ENCODE measurements at places on chromosomes 7 and 10.

DNA sequence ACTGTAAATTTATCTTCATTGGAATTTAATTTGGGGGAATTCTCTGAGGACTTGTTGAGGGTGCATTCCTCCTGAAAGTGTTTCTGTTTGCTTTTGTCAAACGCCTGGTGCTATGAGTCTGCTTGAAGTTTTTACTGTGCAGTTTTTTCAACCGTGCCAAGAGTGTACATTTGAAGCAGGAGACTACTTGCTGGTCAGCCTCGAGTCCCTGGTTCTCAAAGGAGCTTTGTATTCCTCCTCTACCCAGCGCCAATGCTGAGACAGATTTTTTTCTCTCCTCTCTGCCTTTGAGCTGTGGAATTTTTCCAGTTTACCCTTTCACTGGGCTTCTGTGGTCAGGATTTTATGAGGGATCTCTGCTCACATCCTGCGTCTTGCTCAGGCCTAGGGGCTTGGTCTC is 62.1 kb downstream of the NPY start:
- DNase-seq = peak; percentile 86

- DNase-seq = no peak
Measured at GRCh38 chr7:140697447-140698143, 1.1 kb downstream of the NDUFB2 start.

DNA sequence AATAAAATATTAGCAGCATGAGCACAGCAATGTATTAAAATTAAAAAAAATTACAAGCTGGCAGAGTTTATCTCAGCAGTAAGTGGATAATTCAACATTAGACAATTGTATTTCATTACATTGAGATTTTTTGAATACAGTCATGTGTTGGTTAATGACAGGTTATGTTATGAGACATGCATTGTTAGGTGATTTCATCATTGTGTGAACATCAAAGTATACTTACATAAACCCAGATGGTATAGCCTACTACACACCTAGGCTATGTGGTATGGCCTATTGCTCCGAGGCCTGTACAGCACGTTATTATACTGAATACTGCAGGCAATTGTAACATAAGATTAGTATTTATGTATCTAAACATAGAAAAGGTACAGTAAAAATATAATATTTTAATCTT is 29.7 kb downstream of the CCDC6 start:
- no peak for DNase-seq

DNA sequence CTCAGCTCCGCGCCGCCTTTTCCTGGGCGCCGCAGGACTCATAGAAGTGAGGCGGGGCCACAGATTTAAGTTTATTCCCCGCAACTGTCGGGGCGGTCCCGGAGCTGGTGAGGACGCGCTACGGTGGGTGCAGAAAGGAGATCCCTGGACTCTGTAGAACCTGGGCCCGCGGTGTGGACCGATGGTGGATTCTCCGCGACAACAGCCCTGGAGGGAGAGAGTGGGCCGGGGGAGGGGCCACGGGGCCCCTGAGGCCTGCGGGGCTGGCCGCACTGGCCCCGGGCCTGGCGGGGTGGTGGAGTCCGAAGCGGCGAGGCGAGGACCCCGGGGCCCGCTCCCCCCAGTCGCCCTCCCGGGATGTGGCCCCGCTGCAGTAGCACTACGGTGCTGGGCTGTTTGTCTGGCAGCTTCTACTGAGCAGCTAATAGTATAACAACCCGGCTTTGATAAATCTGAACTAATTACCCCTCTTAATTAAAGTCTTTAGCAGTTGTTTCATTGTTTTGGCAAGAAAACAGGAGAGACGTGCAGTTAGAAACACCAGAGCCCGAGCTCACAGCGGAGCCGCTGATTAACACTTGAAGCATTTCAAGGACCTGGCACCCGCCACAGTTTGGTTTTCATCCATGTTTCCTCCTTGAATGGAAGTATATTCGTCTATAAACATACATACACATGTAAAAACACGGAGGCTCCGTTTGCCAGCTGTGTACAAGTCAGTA is 4.2 kb downstream of the FEZF1 start:
- no peak for DNase-seq

GRCh38 chr10:124183617-124184016 is 90.2 kb upstream of the CHST15 start:
- no peak for DNase-seq

- no peak for DNase-seq
Measured at GRCh38 chr10:110534571-110534970, 32.9 kb upstream of the SMC3 start.

GRCh38 chr10:22461891-22462290 is 116.6 kb downstream of the SPAG6 start:
- DNase-seq = no peak

GRCh38 chr7:79403451-79403850 is 50.0 kb downstream of the MAGI2 start:
- no peak for DNase-seq

- DNase-seq = peak; percentile 18
Measured at GRCh38 chr7:121428855-121429489, 32.9 kb upstream of the FAM3C start.

- DNase-seq = peak; percentile 18
Measured at GRCh38 chr7:5351507-5352265, 68.9 kb downstream of the SLC29A4 start.

GRCh38 chr7:116438267-116438666 is 61.3 kb upstream of the CAV2 start:
- DNase-seq = peak; percentile 68

DNA sequence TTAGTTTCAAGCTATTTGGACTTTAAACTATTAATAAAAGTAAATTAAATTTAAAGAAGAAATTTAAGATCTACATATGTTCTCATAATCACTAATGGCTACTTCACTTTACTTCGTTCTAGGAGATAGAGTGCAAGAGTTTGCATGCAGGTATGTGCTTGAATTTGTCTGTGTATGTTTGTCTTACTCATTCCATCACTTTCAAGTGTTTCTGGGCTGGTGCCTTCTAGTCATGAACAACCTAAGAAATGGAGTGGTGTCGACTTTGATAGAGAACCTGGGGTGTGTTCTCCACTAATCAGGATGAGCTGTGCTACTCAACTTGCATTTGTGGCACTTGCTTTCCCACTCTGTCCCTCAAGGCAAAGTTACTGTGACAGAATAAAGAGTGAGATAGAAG is 169.9 kb downstream of the KCND2 start:
- no peak for DNase-seq

- DNase-seq = no peak
Measured at GRCh38 chr7:75963381-75963995, 30.9 kb downstream of the TMEM120A start.

GRCh38 chr10:35262436-35262835 is 73.9 kb upstream of the CCNY start:
- peak; percentile 25 for DNase-seq

GRCh38 chr7:139124084-139124914 is 14.8 kb upstream of the ZC3HAV1 start:
- DNase-seq = no peak

DNA sequence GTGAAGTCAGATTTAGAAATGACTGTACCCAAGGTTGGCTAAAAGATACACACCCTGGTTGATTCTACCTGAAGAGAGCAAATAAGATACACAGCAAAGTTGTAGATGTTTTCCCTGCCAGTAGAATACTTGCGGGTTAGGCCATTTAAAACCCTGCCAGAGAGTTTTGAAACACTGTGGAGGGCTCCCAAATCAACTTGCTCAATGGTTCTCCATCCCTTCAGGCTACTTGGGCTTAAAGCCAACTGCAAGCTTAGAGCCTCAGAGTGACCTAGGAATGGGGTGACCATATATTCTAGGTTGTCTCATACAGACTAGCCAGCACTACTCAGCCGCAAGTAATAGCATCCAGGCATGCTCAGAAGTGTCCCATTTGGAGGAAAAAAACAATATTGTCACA is 10.0 kb downstream of the CAV1 start:
- DNase-seq = peak; percentile 65

DNA sequence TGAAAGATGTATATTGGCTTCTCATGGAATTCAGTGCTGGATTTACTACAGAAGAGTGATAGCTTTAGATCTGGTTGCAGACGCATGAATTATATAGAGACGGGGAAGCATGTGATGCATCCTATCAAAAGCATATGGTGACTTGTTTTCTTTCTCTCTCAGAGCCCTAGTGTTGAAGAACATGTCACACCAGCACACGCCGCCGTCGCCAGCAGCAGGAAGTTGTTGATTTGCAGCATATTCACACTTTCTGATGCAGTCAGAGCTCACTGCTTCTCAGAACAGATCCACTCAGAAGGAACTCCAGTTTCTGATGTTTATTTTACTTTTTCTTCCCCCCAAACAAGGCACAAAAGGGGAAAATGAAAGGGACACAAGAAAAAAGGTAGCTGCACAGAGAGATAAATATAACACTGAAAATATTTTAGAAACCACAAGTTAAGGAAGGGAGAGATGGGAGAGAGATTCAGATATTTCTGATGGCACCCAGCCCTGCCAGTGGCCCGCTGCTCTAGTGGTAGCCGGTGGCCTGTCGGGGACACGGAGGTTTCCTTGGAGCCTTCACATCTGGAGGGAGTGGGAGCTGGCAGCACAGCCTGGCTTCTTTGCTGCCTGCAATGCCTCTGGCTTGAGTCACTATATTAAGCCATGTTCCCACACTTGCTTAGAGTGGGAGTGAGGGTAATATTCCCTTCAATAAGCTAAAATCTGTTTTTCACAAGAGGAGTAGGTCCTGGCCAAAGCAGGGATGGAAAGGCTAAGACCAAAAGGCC is 123.2 kb downstream of the NRP1 start:
- peak; percentile 39 for DNase-seq

GRCh38 chr7:24891311-24891735 is 88.7 kb downstream of the OSBPL3 start:
- peak; percentile 53 for DNase-seq

DNA sequence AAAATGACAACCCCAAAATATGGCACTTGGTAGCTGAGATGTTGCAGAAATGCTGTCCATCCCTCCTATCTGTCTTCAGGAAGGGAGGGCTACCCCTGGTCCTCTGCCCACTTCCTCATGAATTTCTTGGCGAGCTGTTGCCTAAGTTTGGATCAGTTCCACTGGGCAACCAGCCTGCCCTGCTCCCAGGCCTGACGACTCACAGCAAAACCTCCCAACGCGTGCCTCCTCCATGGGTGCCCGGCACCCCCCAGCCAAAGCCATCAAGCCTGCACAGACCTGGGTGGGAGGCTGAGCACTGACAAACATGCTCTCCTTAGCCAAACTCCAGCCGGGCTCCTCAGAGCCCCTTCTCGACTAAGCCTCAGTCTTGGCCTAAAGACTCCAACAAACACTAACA is 8.9 kb downstream of the VSTM4 start:
- no peak for DNase-seq

GRCh38 chr10:2488446-2489005 is 578.8 kb upstream of the PFKP start:
- no peak for DNase-seq

GRCh38 chr7:116592041-116592355 is 67.2 kb downstream of the CAV1 start:
- DNase-seq = no peak

- no peak for DNase-seq
Measured at GRCh38 chr7:90251304-90251635, 6.3 kb downstream of the CFAP69 start.

- no peak for DNase-seq
Measured at GRCh38 chr7:134766779-134767519, 12.5 kb upstream of the CALD1 start.

DNA sequence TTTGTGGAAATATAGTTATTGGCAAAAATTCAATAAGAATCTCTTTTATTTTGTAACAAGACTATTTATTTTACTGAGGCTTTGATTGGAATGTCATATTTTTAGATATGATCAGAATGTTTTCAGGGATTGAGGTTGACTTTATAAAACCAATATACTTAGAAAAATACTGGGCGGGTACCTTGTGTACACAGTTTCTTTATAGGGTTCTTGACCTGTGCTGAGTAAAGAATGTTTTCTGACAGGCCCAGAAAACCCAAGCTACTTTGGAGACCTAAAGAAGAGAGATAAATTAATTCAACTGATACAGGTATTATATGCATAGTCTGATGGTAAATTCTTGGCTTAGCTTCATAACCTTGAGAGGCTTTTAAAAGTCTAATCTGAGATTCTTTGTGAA is 23.9 kb upstream of the SPAM1 start:
- no peak for DNase-seq

- DNase-seq = no peak
Measured at GRCh38 chr7:41476460-41476803, 226.5 kb downstream of the INHBA start.

DNA sequence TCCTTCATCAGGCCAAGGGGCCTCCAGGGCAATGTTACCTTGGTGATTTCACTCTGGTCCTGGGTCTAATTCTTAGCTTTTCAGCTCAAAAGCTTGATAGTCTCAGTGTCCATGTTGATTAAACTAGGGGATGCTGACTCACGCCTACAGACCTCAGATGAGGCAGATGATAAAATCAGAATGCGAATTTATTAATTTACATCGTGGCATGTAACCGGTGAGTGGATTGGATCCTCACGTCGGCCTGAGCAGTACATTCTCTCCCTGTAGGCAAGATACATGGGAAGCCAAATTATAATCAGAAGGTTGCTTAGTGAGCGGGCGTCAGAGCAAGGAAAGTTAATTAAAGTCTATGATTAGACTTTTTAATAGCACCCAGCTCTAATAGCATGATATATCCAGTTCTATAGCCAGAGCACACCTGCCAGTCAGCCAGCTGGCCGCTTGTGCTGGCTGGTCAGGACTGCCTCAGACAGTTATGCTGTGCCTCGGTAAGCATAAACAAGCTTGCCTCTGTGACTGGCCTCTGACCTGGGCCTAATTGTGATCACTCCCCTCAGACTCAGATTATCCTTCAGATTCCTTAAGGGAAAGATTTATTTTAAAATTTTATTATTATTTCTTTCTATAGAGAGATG is 20.2 kb upstream of the CPA5 start:
- DNase-seq = peak; percentile 65

- DNase-seq = no peak
Measured at GRCh38 chr7:72023926-72024325, 388.2 kb downstream of the CALN1 start.

DNA sequence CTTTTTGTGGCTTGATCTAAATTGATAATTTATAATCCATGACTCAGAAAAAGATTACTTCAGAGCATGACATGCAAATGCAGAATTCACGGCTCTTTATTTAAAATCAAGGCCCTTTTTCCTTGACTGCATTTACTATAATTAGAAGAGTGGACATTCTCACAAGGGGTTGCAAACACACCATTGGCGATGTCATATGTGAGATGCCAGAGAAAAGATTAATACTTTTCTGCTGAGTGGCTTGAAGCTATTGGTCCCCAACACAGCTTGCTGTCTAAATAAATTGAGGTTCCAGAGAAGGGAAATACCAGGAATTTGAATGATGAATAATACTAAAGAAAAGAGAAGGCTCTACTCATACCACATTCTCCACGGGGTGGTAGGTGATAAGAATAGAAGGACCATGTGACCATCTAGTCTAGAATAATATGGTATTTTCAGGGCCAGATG is 78.7 kb upstream of the ARID5B start:
- peak; percentile 66 for DNase-seq

- peak; percentile 25 for DNase-seq
Measured at GRCh38 chr7:11237742-11238141, 264.1 kb downstream of the PHF14 start.

GRCh38 chr7:13920053-13920697 is 69.3 kb downstream of the ETV1 start:
- DNase-seq = peak; percentile 98

GRCh38 chr10:16732376-16732775 is 84.8 kb downstream of the RSU1 start:
- DNase-seq = peak; percentile 2

- DNase-seq = peak; percentile 75
Measured at GRCh38 chr7:94043299-94043698, 39.1 kb upstream of the BET1 start.

GRCh38 chr7:159023206-159023605 is 121.5 kb downstream of the VIPR2 start:
- no peak for DNase-seq

GRCh38 chr7:133477791-133478190 is 224.9 kb downstream of the EXOC4 start:
- no peak for DNase-seq

All from M059J (cell line).